ENCODE measurements at places on chromosomes 3 and 15.

DNA sequence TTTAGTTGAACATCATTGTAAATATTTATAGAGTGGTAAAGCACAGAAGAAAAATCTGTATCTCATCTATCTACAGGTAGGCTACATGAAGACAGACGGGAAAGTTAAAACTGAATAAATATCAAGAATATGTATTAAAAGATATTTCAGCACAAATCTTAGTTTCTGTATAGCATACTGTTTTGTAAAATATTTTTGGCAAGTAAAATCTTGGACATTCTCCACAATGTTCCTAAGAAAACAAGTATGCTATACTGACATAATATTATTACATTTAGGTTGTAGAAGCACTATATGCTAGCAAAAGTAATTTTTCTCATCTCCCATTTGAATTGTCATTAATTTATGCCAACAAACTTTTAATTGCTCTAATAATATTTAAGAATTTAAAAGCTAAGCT is 326.4 kb upstream of the ARL6 start:
- DNase-seq = no peak

DNA sequence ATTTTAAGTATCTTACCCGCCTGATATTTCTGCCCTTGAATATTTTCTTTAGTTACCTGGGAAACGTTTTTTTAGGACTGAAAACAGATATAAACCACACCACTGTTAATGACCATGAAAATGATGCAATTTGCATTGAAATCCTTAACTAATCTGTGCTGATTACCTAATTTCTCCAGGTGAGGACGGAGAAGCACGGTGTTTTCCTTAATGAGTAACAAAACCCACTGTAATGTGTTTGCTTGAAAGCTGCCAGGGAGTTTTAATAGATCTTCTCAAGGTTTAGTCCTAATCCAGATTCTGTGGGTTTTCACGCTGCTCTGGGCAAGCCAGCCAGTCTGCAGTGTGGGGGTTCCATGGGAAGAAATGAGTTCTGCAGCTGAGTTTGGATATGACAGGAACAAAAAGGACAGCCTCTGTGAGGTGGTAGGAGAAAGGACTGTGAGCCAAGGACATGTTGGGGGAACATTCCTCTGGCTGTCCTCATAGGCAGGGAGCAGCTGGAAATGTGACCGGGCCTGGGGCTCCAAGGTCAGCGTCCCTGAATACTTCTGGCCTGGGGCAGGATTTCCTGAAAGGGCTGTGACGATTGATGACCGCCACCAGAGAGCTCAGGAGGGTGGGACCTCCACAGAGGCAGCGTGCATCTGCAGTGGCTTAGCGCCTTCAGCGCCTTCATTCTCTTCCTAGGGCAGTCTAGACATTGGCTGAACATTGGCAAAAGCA is 18.6 kb downstream of the THSD4 start:
- DNase-seq = no peak

DNA sequence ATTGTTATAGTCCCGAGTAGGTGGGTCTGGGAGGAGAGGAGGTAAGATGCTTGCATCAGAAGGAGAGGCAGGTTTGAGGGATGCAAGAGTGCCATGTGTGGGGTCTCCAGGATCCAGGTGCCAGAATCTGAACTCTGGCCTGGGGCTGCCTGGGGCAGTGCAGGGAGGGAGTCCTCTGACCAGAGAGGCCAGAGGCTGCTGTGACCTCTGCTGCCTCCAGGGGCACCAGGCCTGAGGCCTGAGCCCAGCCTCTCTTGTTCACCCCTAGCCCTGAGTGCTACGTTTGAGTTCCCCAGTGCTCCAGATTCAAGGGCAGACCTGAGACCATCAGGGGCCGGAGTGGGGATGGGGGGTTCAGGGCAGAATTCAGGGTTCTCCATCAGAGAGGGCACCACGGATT is 7.4 kb downstream of the SLC38A3 start:
- no peak for DNase-seq

GRCh38 chr3:111971533-111972130 is 7.2 kb upstream of the ABHD10 start:
- DNase-seq = no peak

- DNase-seq = no peak
Measured at GRCh38 chr15:59191855-59192237, 14.8 kb upstream of the LDHAL6B start.

DNA sequence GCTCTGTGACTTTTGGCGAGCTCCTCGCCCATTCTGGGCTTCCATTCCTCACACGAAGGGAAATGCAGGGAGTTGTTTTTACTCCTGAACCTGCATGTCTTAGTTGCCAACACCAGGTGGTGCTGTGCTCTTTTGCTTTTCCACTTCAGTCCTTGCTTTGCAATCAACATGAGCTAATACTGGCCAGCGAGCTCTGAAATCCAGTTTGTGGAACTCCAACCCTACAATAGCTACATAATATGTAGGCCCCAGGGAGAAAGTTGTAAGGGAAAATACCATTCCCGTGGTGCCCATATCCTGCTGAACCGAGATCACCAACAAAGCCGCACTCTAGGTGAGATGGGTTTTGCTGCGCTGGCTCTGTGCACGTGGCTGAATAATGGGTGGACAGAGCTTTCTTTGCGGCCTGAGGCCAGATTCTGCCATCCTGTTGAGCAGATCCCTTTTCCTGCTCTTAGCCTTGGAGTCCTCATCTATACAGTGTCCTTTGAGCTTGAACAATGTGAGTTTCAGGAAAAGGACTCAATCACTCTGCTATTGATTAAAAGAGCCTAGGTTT is 25.0 kb downstream of the LSM3 start:
- DNase-seq = peak; percentile 70

DNA sequence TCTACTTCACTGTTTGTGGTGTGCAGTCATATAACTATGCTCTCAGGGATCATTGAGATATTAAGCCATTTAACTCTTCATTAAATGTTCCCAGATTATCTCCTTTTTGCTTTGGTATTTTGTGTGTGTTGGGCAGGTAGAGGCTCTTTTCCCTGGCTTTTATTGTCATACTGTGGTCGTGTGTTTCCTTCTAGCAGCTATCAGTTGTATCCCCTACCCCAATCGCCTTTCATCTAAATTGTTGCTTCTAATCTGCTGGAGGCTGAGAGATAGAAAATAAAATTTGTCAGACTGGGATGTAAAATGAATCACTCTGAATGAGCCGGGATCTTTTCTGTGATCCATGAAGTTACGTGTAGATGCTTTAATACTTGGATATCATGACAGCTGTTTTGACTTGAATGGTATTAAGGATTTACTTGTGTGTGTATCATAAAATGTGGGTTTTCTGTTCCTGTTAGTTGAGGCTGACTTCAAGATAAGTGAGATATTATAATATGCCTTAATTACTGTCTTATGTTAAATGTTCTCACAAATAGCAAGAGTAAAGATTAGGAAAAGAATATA is 9.2 kb downstream of the NFKBIZ start:
- no peak for DNase-seq

DNA sequence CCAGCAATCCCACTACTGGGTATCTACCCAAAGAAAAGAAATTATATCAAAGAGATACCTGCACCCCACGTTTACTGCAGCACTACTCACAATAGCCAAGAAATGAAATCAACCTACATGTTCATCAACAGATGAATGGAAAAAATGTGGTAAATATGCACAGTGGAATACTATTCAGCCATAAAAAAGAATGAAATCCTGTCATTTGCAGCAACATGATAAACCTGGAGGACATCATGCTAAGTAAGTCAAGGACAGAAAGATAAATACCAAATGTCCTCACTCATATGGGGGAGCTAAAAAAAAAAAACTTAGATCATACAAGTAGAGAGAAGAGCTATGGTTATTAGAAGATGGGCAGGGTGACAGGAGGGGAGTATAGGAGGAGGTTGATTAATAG is 9.1 kb downstream of the ZBTB11 start:
- no peak for DNase-seq

DNA sequence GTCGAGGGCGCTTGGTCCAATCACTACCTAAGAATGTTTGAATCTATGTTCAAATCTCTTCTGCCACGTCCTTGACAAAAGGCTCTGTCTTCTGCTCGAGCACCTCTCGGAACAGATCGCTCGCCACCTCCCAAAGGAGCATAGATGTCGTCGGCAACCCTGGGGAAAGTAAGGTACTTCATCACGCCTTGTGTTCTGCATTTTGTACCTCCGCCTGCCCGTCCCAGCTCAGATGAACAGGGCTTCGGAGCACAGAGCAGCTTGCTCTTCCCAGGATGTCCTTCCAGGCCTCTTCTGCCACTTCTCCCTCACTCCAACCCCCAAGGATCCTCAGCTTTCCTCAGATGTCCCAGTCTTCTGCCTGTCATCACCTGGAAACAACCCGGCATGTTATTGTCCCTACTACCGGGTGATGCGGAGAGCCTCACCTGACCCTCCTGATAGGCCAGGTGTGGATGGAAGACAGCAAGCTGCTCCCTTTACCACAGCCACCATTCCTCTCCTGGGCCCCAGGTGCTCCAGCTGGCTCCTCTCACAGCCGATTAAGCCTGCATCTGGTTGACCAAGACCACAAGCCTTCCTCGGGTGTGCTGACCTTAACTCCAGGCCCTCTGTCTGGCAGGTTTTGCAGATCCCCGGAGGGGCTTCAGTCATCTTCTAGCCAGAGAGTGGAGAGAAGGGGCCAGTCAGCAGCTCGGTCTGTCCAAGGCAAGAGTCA is 270.5 kb downstream of the FAM43A start:
- no peak for DNase-seq

- DNase-seq = no peak
Measured at GRCh38 chr15:63939531-63940130, 105.9 kb upstream of the HERC1 start.

- DNase-seq = no peak
Measured at GRCh38 chr3:10628891-10629670, 123.7 kb upstream of the ATP2B2 start.

DNA sequence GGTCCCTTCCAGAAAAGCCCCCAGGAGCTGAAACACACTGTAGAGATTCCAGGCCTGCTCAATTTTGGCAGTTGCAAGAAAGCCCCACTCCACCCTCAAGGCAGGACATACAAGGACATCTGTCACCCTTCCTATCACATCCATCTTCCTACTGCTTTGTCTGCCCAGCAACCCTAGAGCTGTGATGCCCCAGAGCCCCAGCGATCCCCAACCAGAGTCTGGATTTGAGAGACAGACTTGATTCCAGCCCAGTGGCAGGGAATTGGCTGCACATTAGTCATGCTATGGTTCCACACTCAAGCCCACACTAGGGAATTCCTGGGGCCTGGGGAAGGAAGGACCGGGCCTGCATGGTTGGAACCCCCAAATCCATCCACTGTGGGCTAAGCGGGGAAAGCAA is 56.8 kb downstream of the ATP2B2 start:
- DNase-seq = no peak

GRCh38 chr3:133412183-133413132 is 12.6 kb downstream of the BFSP2 start:
- DNase-seq = no peak

- DNase-seq = peak; percentile 75
Measured at GRCh38 chr3:109316162-109316730, at the start of gene DPPA2. Gene DPPA2, minus strand, starts transcription at chr3:109316517. Its CDS starts 1,975 bp downstream, at chr3:109314542.

DNA sequence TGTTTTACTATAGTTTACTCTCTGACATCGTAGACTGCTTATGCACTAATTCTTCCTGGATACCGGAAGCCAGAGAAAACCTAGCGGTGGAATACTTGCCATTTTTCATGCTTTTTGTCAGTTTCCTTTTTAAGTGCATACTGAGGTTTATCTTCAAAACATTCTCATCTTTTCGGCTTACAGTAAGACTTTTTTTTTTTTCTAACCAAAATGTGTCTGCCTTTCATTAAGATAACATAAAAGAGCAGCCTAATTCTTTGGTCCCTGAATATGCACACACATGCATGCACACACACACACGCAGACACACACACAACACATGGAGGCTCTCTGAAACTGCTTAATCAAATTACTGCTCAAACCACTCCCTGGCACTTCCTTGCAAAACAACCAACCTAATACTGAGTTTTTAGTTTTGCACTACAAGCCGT is 1.3 kb downstream of the ZNF445 start:
- DNase-seq = no peak

DNA sequence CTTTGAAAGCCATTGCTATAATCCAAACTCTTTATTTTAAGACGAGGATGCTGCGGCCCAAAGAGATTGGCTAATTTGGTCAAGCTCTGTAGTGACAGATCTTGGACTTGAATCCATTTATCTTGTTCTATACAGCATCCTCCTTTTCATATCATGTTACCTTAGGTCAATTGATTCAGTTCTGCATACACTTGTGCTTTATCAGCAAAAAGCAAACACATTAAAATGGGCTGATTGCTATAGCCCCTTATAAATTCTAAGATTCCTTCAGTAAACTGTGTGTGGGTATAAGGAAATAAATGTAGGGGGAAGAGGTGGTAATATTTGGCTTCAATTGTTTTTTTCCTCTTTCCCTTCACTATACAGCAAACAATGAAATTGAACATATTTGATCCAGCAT is 40.1 kb upstream of the NECTIN3 start:
- DNase-seq = no peak

DNA sequence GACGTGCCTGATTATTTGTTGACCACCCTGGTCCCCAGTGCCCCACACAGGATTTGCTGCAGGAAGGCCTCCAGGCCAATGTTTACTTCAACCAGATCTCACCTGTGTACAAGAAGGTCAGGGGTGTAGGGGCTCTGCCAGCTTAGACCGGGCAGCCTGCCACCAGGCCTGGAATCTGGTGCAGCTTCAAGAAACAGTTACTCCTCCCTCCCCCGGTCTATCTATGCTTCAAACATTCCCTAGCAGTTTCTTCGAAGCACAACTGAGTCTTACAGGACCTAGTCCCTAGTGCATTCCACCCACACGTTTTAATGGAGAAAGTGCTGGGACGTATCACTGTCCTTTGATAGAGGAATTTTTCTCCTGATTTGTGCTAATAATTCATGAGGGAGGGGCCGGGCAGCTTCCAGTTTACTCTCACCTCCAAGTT is 8.0 kb downstream of the SH3BP5 start:
- no peak for DNase-seq

- DNase-seq = no peak
Measured at GRCh38 chr3:108209579-108209978, 12.6 kb downstream of the IFT57 start.

DNA sequence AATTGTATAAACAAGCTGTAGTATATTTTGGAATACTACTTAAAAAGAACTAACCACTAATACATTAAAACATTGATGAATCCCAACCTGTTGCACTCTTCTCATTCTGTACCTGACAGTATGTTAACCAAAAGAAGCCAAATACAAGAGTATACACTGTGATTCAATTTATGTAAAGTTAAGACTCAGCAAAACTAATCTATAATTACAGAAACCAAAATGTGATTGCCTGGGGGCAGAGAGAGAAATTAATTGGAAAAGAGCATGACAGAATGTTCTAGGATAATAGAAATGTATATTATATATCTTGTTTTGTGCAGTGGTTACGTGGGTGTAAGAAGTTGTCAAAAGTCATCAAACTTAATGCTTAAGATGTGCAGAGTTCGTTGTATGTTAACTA is 31.1 kb downstream of the PIK3CA start:
- DNase-seq = no peak

- no peak for DNase-seq
Measured at GRCh38 chr3:36456784-36457183, 76.5 kb downstream of the STAC start.

DNA sequence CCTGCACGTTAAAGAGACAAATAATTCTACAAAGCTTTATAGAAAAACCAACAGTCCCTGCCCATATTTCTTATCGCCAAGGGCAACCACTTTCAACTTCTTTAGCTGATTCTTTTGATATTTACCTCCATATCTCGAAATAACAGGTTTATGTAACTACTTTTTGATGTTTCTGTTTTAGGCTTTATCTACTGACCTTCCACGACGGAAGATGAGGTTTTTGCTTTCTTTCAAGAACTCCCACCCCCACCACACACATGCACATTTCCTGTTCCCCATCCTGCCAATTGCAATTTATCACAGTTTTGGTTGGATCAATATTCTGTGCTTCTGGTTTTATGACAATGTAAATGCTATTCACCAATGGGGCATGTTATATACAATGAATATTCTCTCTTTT is 330.4 kb upstream of the ICE2 start:
- DNase-seq = no peak

GRCh38 chr15:92808598-92809063 is 91.5 kb upstream of the CHD2 start:
- DNase-seq = no peak
